ENCODE measurements at places on chromosomes 2 and 18.

- no peak for DNase-seq
These were observed 488.0 kb upstream of the ZEB2 start for GRCh38 chr2:145007960-145008263.

DNA sequence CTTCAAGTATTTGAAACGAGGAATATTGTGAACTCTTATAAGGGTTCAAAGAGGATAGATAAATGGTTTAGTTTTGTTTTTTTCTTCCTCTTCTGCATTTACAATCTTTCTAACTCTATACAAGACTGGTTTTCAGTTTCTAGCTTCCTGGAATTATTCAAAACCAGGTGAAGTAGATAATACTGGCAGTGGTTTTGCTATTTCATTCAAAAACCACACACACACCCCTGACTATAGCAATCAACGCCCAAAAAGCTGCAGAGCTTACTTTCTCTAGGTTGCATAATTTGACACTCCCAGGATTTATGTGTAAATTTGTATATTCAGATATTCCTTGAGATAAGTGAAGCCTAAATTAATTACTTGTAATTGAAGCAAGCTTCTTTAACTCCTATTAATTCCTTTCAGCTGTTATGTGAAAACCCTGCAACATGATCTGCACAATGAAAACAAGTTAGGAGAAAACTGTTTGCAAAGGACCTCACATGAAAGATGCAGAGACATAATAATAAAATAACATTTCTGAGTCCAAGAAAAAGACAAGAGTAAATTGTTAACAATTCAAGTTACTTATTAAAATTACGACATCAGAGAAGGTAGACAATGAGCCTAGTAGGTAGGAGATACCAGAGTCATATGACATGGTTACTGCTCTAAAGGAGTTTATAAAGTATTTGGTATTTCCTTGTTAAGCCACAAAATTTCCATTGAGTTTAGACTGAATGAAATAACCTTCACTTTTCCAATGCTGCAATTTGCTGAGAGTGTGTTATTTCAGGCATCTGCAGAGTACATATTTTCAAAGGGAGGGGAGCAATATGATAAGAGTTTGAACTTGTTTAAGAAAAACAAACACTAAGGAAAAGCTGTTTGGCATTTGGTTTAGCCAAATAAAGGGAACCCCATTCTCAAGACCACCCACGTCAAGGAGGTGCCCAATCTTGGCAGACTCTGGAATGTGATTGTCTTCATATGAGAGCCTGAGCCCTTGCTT lies 1.6 kb upstream of the NFE2L2 start:
- peak; percentile 92 for DNase-seq

GRCh38 chr2:86031151-86031550 lies 74.5 kb downstream of the POLR1A start:
- no peak for DNase-seq

- DNase-seq = no peak
These were observed 1152.8 kb upstream of the CELF4 start for GRCh38 chr18:38718365-38718901.

All from hematopoietic multipotent progenitor cell treated with erythropoietin and hydrocortisone succinate and interleukin-3 and kit ligand, for 4 days (in vitro differentiated cells).